Smooth muscle cell of the pulmonary artery (primary cell): ENCODE measurements at places on chromosomes 5 and 9. TPM values are rescaled to one million over a fixed set of nuclear protein-coding genes. Genes with fewer than 3 reads are reported as not detected.

The ORM2 gene
- total RNA-seq = not detected in 2 replicates

The KCTD16 gene
- 4.6 and 8.4 TPM in 2 replicates for total RNA-seq

The NUTM2G gene
- not detected in 2 replicates for total RNA-seq

The RAI14 gene
- total RNA-seq = 128 and 192 TPM in 2 replicates

The SLC4A9 gene
- total RNA-seq = 0.07 TPM in 1 of 2 replicates, not detected in the other

The CIZ1 gene
- 35.8 and 49.4 TPM in 2 replicates for total RNA-seq

The LIFR gene
- 13.4 and 30.1 TPM in 2 replicates for total RNA-seq

The STXBP1 gene
- total RNA-seq = 43.6 and 46.2 TPM in 2 replicates

The IRX1 gene
- total RNA-seq = 0.86 and 2.5 TPM in 2 replicates

The SEC24A gene
- 45.2 and 57.4 TPM in 2 replicates for total RNA-seq

The ARHGEF37 gene
- 3.6 and 7.1 TPM in 2 replicates for total RNA-seq

The PRR16 gene
- total RNA-seq = 7.7 and 8.5 TPM in 2 replicates

The OGN gene
- total RNA-seq = 12.8 and 24.7 TPM in 2 replicates

The DND1 gene
- 0.07 and 0.13 TPM in 2 replicates for total RNA-seq

The ENTREP1 gene
- total RNA-seq = 0.26 and 0.33 TPM in 2 replicates

The LEAP2 gene
- 0.26 and 0.30 TPM in 2 replicates for total RNA-seq

The SPINK4 gene
- 0.91 TPM in 1 of 2 replicates, not detected in the other for total RNA-seq

The SLC12A2 gene
- 31.8 and 45.2 TPM in 2 replicates for total RNA-seq

The PCDHGB7 gene
- total RNA-seq = 13.8 and 14.7 TPM in 2 replicates

The PCDHA3 gene
- total RNA-seq = 0.20 and 0.39 TPM in 2 replicates

The IL5 gene
- not detected in 2 replicates for total RNA-seq

The BASP1 gene
- 89.6 and 109 TPM in 2 replicates for total RNA-seq

The GLIPR2 gene
- 18.8 and 27.0 TPM in 2 replicates for total RNA-seq

The C1QTNF2 gene
- total RNA-seq = 0.17 and 0.98 TPM in 2 replicates

The GBA2 gene
- 24.0 and 30.9 TPM in 2 replicates for total RNA-seq

The CMBL gene
- 19.8 and 20.2 TPM in 2 replicates for total RNA-seq
